ENCODE measurements at places on chromosomes 12 and 14. TPM values are rescaled to one million over a fixed set of nuclear protein-coding genes. Genes with fewer than 3 reads are reported as not detected.

CIDEB gene
- 1.9 TPM for total RNA-seq

GRCh38 chr14:66104486-66104885 is 381.7 kb upstream of the CCDC196 start:
- no peak overlapping the region for H3K4me3 ChIP-seq
- no peak for DNase-seq
- peaks cover 1% of the 10 kb centered on the region for H3K4me1 ChIP-seq

RAPGEF3 gene
- 1.2 TPM for total RNA-seq

IKZF4 gene
- total RNA-seq, result 20.6 TPM

SERPINA9 gene
- not detected for total RNA-seq
